ENCODE measurements at places on chromosomes 6 and 20.

- peak; percentile 98 for DNase-seq
Observed at GRCh38 chr20:3811467-3812258, 8.7 kb upstream of the AP5S1 start.

DNA sequence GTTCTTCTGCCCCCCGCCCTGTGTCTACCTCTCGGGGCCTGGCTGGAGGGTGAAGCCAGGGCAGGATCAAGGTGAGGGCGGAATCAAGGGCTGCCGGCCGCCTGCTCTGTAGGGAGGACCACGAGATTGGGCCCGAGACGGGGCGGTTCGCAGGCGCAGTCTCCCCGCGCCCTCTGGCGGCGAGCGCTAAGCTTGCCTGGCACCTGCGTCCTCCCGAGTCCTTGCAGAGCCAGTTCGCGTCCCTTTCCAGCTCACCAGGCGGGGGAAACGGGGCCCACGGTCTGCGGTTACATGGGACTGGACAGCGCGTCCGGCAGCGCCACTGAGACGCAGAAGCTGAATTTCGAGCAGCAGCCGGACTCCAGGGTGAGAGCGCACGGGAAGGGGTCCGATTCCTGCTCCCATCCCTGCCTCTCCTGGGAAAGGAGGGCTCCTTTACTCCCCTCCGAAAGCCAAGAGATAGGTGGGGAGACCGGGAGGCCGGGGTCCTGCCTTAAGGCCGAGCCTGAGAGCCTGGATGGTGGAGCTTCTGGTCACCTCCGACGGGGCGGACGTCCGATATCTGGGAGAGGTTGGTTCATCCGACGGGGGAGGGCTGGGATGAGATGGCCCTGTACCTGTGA, 3.6 kb upstream of the MATN4 start:
- DNase-seq = peak; percentile 83

GRCh38 chr6:41759905-41760579, 12.8 kb upstream of the PGC start:
- no peak for DNase-seq

- DNase-seq = no peak
Observed at GRCh38 chr6:150152891-150153876, 10.3 kb downstream of the PPP1R14C start.

DNA sequence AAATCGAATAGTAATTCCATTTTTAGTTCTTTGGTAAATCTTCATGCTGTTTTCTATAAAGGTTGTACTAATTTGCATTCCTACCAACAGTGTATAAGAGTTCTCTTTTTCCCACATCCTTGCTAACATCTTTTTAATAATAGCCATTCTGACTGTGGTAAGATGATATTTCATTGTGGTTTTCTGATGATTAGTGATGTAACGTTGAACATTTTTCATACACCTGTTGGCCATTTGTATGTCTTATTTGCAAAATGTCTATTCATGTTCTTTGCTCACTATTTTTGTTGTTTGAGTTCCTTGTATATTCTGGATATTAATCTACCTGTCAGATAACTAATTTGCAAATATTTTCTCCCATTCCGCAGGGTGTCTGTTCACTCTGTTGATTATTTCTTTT, 64.5 kb downstream of the LIN28B start:
- no peak for DNase-seq

- no peak for DNase-seq
Observed at GRCh38 chr6:52547647-52548352, 29.1 kb downstream of the TRAM2 start.

- no peak for DNase-seq
Observed at GRCh38 chr6:78832091-78832808, 35.1 kb upstream of the IRAK1BP1 start.

DNA sequence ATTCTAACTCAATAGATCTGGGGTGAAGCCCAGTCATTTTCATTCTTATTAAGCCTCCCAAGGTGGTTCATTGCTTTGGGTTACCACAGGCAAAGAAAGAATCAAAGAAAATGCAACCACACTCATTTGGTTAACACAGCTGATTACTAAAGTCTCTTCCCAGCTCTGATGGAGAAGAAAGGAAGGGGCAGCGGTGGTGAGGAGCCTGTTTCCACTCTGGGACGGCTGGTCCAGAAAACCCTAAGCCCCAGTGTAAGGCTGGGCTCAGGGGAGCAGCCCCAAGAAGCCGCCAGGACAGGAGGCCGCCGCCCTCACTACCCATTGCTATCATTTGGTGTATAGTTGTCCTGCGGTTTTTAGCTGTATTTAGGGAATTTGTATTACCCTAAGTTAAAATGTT, 226.9 kb downstream of the CD83 start:
- no peak for DNase-seq

- DNase-seq = no peak
Observed at GRCh38 chr20:62578294-62578897, 63.9 kb upstream of the SLCO4A1 start.

GRCh38 chr6:40377173-40377806, 209.9 kb downstream of the LRFN2 start:
- no peak for DNase-seq

- DNase-seq = no peak
Observed at GRCh38 chr6:6818078-6818639, 229.6 kb downstream of the LY86 start.

- no peak for DNase-seq
Observed at GRCh38 chr20:37363221-37364012, 17.5 kb downstream of the SRC start.

DNA sequence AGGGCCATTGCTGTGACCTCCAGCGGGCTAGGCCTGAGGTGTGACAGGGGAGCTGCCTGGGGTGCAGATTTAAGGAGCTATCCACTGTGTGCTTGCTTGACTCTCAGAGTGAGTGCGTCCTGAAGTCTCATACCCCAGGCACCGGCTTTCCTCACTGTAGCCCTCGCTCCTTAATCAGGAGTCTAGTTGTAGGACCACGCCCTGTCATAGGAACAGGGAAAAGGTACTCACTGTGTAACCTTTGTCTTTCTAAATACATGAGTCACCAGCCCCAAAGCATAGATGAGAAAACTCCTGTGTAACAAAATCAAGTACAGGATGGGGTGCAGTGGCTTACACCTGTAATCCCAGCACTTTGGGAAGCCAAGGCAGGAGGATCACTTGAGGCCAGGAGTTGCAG, 141.7 kb downstream of the TMEM242 start:
- no peak for DNase-seq

GRCh38 chr6:88458662-88459061, 292.5 kb upstream of the CNR1 start:
- DNase-seq = no peak

Measured in AG08395 (cell line).